ENCODE measurements at places on chromosomes 4 and X.
A peak's percentile ranks its signal among the peaks of the same experiment; 100 is the strongest.

DNA sequence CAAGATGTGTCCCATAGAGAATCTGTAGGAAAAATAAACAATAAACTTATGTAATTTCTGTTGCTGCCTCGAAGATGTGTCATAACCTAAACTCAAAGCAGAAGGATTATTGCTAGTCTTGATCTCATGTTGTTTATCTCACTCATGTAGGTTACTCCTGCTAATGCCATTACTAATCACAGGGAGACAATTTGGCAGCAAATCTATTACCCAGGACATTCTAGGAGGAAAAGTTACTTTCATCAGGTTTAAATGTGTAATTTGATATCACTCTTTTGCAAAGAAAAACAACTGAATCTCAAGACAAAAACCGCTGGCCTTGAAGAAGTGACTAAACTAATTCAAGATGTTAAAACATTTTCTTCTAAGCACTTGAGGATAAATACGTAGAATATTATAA is 34.0 kb downstream of the LDOC1 start:
- no peak for DNase-seq

DNA sequence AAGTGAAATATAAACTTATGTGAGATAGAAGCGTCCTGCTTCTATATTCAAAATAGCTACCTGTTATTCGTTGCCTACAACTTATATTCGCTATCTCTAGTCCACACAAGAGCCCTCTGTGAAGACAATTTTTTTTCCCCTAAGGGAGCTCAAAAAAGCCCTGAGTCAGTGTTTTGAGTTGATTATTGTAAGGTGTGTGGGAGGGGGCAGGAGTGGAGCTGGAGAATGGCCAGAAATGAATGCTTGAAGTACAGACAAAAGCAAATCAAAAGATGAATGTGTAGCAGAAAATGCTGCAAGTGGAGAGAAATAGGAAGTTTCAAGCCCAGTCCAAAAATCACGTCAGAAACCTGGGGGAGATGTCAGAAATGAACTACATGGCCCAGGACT is 655.0 kb upstream of the LCORL start:
- no peak for DNase-seq

GRCh38 chr4:185192059-185192458 is 11.7 kb downstream of the CFAP97 start:
- no peak for DNase-seq

DNA sequence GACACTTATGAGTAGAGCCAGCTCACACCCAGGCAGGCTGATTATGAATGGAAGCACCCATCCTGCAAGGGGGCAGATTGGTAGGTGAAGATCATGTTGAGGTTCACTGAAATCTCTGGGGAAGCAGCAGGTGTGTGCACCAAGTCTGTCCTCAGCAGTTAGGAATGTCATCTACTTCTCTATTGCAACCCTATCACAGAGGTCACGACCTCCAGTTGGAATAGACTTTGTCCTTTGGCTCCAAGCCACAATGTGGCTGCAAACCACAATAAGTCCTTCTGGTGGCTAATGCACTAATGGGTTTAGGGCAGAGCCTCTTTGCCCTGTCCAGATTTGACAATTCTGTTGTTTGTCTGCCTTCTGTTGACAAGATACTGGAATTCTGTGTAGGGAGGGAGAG is 1056.7 kb downstream of the PCDH19 start:
- DNase-seq: no peak

- DNase-seq: peak; percentile 83
These were observed 200.4 kb downstream of the MAB21L2 start for GRCh38 chr4:150782311-150782710.

- DNase-seq: no peak
These were observed 43.9 kb upstream of the PDGFRA start for GRCh38 chr4:54185044-54185780.

DNA sequence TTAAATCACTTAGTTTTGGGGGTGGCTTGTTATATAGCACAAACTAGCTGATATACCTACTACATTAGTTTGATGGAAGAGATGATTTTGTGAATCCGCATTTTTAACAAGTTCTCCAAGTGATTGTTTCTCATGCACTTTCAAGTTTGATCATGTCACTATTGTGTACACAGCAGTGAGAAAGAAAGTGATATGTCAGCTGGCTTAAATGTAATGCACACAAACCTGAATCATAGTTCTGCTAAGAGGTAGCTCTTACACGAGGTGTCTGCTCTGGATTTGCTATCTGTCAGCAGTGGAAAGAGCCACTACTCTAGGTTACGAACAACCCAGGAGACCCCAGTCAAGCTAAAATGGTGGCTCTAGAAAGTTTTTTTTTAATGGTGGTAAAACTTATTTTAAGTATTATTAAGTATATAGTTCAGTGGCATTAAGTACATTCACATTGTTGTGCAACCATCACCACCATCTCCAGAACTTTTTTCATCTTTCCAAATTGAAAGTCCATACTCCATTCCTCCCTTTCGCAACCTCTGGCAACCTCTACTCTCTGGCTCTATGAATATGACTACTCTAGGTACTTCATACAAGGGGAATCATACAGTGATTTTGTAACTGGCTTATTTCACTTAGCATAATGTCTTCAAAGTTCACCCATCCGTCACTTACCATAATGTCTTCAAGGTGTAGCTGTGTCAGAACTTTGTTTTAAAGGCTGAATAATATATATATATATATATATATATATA is 147.3 kb downstream of the HS6ST2 start:
- DNase-seq: no peak

DNA sequence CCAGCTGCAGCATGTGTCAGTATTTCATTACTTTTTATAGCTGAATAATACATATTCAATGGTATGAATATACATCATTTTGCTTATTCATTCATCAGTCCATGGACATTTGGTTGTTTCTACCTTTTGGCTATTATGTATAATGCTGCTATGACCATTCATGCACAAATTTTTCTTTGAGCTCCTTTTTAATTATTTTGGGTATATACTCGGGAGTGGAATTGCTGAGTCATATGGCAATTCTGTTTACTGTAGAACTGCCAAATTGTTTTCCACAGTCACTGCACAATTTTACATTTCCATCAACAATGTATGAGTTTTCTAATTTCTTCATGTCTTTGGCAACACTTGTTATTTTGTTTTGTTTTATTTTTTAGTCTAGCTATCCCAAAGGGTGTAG is 405.9 kb upstream of the PITX2 start:
- no peak for DNase-seq

DNA sequence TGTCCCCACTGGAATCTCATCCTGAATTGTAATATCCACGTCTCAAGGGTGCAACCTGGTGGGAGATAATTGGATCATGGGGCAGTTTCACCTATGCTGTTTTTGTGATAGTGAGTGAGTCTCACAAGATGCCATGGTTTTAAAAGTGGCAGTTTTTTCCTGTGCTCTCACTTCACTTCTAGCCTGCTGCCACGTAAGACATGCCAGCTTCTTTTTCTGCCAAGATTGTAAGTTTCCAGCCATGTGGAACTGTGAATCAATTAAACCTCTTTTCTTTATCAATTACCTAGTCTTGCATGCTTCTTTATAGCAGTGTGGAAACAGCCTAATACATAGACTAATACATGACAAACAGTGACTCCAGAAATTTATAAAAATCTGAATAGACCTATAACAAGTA is 1131.8 kb downstream of the PCDH7 start:
- no peak for DNase-seq

DNA sequence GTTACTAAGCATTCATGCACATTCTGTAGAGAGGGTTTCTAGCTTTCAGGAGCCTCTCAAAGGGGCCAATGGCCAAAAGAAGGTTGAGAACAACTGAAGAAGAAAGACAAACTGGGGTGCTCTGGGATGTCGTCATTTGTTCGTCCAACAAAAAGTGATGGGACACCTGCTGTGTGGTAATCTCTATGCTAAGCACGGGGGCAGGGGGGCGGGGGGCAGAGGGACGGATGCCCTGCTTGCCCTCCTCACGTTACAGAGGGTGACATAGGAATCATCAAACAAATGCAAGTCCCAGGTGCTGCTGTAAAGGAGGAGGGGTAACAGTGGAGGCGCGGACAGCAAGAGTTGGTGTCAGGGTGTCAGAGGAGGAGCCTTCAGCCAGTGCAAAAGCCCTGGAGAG is 12.8 kb upstream of the CRMP1 start:
- no peak for DNase-seq

GRCh38 chr4:14528918-14529317 is 473.4 kb upstream of the CPEB2 start:
- no peak for DNase-seq

- DNase-seq: peak; percentile 7
These were observed 644.1 kb downstream of the MID1IP1 start for GRCh38 chrX:39445336-39445735.

DNA sequence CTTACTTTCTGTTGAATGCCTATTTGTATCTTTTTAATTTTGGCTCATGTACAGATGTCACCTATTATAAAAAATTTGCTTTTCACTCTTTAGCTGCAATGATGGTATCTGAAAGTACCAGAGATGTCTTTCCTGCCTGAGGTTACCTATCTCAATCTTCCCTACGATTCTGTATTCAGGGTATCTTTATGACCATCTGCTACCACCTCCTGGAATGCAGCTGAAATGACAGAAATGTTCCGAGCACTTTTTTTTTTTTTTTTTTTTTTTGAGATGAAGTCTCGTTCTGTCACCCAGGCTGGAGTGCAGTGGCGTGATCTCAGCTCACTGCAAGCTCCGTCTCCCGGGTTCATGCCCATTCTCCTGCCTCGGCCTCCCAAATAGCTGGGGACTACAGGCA is 136.4 kb downstream of the REPS2 start:
- DNase-seq: peak; percentile 44

DNA sequence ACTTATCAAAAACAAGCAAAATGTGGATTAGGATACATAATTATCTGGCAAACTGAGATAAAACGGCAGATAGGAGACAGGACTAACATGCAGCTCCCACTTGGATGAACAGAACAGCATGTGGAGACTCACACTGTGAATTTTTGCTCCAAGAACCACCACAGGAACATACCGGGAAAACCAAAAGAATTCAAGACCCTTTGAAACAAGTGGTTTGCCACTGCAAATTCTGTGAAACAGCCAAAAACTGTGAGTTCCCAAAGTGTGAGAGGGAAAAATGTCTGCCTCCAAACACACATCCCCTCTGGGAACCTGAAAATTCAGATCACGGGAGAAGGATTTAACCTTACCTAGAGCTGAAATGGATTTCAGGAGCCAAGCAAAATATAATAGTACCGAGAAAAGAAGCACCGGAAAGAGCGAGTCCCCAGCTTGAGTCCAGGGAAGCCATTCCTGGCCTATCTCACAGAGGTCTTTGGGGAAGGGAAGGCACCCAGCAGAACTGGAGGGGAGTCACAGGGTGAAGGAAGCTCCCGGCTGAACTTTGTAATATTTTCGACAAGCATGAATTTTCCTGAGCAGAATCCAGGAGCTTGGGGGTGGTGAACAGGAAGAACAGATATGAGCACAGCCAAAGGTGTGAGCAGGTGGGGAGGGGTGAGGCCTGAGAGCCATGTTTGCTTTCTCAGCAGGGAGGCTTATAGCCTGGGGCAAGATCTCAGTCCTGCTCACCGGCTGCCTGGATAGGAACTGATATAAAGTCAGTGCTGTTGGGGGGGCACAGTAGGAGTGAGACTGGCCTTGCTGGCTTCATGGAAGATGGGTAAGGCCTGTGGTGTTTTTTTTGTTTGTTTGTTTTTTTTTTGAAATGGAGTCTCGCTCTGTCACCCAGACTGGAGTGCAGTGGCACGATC is 23.9 kb downstream of the MANBA start:
- DNase-seq: no peak

GRCh38 chr4:168833881-168834280 is 176.2 kb downstream of the CBR4 start:
- DNase-seq: no peak

- no peak for DNase-seq
These were observed at the start of gene TCEAL5 for GRCh38 chrX:103276581-103277002. TSS of gene TCEAL5 (minus strand) at chrX:103276750. CDS start at chrX:103274563, 2,187 bp downstream.

DNA sequence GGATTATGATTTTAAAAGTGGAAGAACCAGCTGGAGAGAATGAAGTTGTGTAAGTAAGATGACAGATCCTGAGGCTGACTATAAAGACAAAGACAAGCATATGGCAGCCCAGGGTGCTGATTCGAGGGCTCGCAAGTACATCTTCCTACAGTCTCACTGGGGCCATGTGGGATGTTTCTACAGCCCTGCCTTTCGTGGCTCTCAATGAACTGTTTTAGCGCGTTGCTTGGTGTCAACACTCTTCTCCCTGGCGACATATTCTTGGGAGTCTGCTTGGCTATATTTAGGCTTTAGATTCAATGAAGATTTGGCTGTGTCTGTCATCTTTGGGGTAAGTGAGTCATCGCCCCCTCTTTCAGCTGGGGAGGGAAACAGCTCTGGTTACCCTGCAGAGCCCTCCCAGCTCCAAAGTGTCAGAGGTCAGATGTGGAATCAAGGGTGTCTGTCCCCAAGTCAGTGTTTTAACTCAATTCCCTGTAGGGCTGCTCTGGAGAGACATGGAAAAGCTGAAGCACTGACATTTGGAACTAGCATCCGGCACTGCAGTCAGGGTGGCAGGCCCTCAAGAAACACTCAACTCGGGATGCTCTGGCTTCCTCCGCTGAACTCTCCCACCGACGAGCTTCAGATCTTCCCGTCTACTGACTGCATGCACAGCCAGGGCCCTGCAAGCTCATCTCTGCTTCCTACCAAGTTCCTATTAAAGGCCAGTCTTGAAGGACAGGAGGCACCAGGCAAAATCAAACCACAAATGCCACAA is 65.7 kb downstream of the GATB start:
- DNase-seq: no peak

- DNase-seq: no peak
These were observed 179.6 kb downstream of the ANTXR2 start for GRCh38 chr4:79893456-79893855.

GRCh38 chr4:163649557-163650091 is 155.1 kb downstream of the TMA16 start:
- DNase-seq: no peak

GRCh38 chr4:12414181-12414812 is 985.6 kb upstream of the HS3ST1 start:
- no peak for DNase-seq

DNA sequence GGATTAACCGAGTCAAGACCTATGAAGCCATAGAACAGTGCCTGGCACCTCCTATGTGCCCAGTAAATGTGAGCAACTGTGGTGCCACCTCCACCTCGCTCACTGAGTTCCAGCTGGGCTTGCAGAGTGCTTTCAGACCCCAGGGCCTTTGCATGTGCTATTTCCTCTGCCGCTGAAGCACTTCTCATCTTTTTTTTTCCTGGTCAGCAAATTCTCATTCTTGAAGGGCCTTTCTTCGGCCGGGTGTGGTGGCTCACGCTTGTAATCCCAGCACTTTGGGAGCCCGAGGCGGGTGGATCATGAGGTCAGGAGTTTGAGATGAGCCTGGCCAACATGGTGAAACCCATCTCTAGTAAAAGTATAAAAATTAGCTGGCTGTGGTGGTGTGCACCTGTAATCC is 76.5 kb downstream of the MSX1 start:
- DNase-seq: no peak

DNA sequence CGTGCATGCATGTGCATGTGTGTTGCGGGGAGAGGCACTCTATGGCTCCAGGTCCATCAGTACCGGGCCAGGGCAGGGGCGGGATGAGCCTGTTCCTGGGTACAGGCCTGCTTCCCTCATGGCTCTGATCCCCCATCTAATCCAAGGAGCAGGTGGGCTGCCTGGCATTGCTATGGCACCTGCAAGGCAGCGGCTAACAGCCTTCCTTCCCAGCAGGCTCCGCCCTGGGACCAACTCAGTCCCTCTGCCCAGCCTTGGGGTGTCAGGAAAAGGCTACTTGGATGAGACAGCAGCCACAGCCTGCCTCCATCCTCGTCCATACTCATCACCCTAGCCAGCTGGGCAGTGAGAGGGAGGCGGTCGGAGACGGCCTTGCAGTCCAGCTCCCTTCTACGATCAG is 46.5 kb downstream of the PPP2R2C start:
- DNase-seq: no peak

GRCh38 chr4:38069271-38069760 is 109.1 kb downstream of the PTTG2 start:
- DNase-seq: no peak

GRCh38 chrX:56572975-56573374 is 9.5 kb downstream of the UBQLN2 start:
- DNase-seq: no peak

Measured in A673 (cell line).